Cardiac muscle cell (in vitro differentiated cells and primary cell): ENCODE measurements at places on chromosomes 16 and 17. TPM values are rescaled to one million over a fixed set of nuclear protein-coding genes. Genes with fewer than 3 reads are reported as not detected.
A peak's percentile ranks its signal among the peaks of the same experiment; 100 is the strongest.

The ABCC12 gene
- total RNA-seq = 0.07 TPM in 1 of 2 replicates, not detected in the other

The SUZ12 gene
- 6.5 and 11.8 TPM in 2 replicates for total RNA-seq

The P2RX5 gene
- total RNA-seq = 0.09 and 0.46 TPM in 2 replicates

GRCh38 chr17:74042744-74043486 is 160.6 kb upstream of the RPL38 start:
- H3K4me1 ChIP-seq = no peaks in the 10 kb centered on the region
- no peaks in the 10 kb centered on the region for H3K36me3 ChIP-seq
- H3K27ac ChIP-seq = no peak overlapping the region
- no peaks in the 10 kb centered on the region for H3K27me3 ChIP-seq
- no peak for DNase-seq

DNA sequence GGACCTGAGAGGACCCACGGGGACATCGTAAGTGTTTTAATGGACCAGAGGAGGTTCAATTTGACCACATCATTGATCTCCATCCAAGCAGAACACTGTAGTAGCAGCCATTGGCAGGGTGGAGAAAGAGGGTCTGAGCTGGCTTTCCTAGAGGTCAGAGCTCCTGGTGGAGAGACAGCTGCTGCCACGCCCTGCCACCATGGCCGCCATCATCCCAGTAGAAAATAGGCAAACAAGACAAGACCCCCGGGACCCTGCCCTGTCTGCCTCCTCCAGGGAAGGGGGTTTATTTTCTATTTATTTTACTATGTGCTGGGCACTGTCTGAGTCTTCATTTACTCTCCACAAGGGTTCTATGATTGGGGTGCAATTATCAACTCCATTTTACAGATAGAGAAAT is 11.4 kb upstream of the ITGA3 start:
- no peaks in the 10 kb centered on the region for H3K27me3 ChIP-seq
- no peaks in the 10 kb centered on the region for H3K36me3 ChIP-seq
- no peak for DNase-seq
- no peak overlapping the region for H3K27ac ChIP-seq
- no peak overlapping the region for H3K4me3 ChIP-seq

DNA sequence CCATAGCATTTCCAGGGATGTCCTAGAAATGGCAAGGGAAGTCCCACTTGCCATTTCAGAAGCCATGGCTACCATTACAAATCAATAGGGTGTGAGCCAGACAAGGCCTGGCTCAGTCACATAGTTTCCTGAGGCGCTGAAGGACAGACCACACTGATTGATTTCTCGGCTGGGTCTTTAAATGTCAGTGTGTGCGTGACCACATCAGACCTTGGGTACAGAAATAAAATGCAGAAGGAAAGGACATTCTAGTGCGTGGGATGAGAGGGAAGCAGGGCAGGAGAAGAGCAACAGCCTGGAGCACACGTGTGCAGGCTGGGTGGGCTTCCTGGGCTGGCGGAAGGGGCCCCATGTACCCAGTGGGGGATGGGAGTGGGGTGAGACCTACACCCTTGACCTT is 58.7 kb upstream of the LYRM9 start:
- no peaks in the 10 kb centered on the region for H3K36me3 ChIP-seq
- no peak overlapping the region for H3K4me3 ChIP-seq
- no peaks in the 10 kb centered on the region for H3K27me3 ChIP-seq
- peaks cover 31% of the 10 kb centered on the region for H3K4me1 ChIP-seq

GRCh38 chr16:68369697-68370580 is 59.1 kb downstream of the PRMT7 start:
- H3K4me3 ChIP-seq = no peak overlapping the region
- no peak for DNase-seq
- H3K27me3 ChIP-seq = no peaks in the 10 kb centered on the region
- no peaks in the 10 kb centered on the region for H3K36me3 ChIP-seq

GRCh38 chr17:22242472-22242871 is 550.1 kb downstream of the KCNJ18 start:
- H3K4me3 ChIP-seq = no peak overlapping the region
- DNase-seq = no peak
- H3K27me3 ChIP-seq = no peaks in the 10 kb centered on the region
- no peaks in the 10 kb centered on the region for H3K36me3 ChIP-seq

DNA sequence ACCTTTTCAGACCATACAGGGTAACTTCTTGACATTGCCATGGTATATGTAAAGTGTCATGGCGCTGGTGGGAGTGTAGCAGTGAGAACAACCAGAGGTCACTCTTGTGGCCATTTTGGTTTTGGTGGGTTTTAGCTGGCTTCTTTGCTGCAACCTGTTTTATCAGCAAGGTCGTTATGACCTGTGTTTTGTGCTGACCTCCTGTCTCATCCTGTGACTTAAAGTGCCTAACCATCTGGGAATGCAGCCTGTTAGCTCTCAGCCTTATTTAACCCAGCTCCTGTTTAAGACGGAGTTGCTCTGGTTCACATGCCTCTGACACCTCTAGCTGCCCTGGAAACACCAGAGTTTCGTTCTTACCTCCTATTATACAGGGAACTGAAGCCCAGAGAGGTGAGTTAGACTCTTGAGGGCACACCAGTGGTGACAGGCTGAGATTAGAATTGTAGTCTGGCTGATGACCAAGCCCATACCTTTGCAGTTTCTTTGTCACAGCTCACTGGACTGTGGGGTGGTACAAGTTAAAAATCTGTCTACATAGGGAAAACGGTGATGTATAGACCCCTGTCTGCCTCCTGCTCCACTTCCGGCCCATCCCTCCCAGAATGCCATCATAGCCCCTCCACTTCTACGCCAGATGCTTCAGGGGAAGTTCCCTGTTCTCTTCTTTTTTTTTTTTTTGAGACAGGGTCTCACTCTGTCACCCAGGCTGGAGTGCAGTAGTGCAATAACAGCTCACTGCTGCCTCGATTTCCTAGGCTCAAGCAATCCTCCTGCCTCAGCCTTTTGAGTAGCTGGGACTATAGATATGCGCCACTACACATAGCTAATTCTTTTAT is 21.0 kb downstream of the KSR1 start:
- peak; percentile 50 for DNase-seq
- no peaks in the 10 kb centered on the region for H3K27me3 ChIP-seq
- no peaks in the 10 kb centered on the region for H3K36me3 ChIP-seq
- peaks cover 20% of the 10 kb centered on the region for H3K4me1 ChIP-seq
